Kasumi-1 (cell line): ENCODE measurements at places on chromosomes 3 and 15.

- no peak for DNase-seq
Observed at GRCh38 chr3:156818890-156819289, 7.3 kb upstream of the LEKR1 start.

DNA sequence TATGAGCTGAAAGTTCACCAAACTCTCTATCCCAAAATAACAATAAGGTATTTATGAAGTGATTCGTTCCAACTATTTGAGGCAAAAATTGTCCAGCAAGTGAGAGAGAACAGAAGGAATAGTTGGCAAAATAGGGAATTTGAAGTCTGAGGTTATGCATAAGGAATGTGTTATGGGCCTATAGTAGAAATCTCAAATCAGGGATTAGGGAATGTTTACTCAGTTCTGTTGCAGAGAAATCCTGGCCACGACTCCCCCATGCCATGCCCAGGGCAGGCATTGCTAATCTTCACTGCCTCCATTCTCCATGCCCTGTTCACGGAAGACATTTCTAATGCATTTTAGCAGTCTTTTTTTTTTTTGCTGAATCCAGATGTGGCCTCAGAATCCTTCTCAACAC, 58.6 kb downstream of the FLNB start:
- no peak for DNase-seq

- no peak for DNase-seq
Observed at GRCh38 chr3:131731709-131732108, 228.9 kb upstream of the MRPL3 start.

DNA sequence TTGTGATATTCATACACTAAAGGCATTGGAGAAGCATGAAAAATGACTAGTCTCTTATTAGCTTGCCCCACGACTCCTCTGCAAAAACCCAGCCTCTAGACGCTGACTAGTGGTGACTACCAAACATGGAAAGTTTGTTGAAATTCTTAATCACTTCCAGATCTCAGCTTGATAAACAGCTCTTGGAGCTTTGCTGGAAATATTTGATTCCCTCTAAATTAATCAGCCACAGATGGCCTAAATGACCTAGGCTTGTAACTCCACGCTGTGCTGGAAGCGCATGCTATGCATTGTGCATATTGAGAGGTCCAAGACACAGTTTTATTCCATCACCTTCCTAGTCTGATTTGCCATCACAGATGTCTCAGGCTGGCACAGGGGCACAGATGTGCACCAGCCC, 244.7 kb upstream of the ST8SIA2 start:
- DNase-seq, result no peak

DNA sequence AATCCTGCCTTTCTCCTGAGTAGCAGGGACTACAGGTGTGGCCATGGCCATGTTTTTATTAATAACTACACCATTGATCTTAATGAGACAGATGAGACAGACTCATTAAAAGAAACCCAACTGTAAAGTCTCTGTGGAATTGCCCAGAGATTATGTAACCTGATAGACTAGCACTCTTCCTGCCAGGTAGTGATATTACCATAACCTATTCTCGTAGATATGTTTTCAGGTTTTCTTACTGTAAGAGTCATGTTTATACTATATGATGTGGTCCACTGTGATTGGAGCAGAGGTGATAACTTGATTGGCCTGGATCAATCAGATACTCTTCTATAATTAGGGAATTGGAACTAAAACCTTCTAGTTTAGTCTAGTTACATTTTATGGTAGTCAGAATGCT, 93.7 kb downstream of the NFKBIZ start:
- DNase-seq, result no peak

GRCh38 chr15:41125931-41126642, 10.0 kb upstream of the INO80 start:
- no peak for DNase-seq
